Foreskin fibroblast (primary cell): ENCODE measurements at places on chromosomes 6 and 20.

GRCh38 chr6:150229436-150230163 lies 86.8 kb downstream of the PPP1R14C start:
- no peak for DNase-seq

GRCh38 chr20:5357946-5358345 lies 41.2 kb upstream of the PROKR2 start:
- DNase-seq, result no peak

DNA sequence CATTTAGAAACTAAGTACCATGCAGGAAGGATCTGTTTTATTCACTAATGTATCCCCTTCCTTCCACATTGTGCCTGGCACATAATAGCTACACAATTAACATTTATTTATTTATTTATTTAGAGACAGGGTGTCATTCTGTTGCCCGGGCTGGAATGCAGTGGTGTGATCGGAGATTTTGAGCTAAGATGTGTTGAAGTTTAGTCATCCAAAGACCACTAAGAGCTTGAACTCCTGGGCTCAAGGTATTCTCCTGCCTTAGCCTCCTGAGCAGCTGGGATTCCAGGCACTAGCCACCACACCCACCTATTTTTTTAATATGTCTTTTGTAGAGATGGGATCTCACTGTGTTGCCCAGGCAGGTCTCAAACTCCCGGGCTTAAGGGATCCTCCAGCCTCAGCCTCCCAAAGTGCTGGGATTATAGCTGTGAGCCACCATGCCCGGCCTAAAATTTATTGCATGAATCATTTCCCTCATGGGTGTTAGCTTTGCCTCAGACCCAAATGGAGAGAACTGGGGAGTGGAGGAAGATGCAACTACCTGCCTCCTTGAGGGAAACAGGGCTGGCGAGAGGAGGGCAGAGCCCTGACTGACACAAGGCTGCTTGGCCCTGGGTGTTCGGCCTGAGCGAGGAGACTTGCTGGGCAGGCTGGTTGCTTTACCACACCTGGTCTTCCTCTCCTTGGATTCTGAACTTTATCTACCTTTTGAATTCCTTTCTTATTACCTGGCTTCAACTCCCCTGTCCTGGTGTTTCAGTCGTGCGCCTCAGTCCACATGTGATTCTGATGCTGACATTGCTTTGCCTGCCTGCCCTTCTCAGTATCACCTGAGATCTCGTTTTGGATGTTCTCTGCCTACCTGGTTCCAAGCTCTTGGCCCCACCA lies 1.7 kb upstream of the DYNLT1 start:
- DNase-seq, result no peak

- no peak for DNase-seq
Measured at GRCh38 chr20:51016521-51016920, 6.4 kb downstream of the KCNG1 start.

GRCh38 chr6:152391179-152391880 lies 245.8 kb downstream of the SYNE1 start:
- no peak for DNase-seq

GRCh38 chr20:4775322-4776078 lies 53.8 kb downstream of the PRND start:
- DNase-seq, result no peak
